Kasumi-1 (cell line): ENCODE measurements at places on chromosomes 11 and 22.

DNA sequence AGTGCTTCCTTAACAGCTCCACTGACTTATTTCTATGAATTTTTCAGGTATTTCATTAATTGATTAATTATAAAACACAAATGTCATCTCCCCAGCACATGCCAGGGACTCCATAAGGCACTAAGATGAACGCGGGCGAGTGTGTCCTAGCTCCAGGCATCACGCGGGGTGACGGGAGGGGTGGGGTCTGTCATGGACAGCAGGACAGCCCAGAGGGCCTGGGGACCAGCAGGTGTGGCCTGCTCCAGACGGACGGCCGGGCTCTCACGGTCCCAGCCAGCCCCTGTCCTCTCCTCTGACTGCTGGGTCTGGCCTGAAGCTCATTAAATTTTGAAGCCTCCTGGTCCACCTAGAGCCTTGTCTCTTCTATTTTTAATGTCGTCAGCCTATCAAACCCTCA, 531.1 kb downstream of the BRD1 start:
- DNase-seq, result no peak

DNA sequence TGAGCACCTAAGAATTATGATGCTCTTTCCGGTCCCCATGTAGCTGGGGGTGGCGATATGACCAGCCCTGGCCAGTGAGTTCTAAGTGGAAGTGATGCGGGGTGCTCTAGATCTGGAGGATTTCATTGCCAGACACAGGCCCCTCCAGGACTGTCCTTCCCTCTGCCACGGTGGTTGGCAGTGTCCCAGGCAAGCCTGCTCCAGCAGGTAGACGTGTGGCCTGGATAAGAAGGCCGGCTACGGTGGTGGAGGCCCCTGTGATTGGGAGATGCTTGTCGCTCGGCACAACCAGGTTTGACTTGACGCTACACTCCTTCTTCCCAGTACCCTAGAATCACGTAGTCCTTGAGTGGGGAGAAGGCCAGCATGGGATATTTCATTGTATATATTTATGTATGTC, 9.1 kb upstream of the ARHGAP8 start:
- no peak for DNase-seq

DNA sequence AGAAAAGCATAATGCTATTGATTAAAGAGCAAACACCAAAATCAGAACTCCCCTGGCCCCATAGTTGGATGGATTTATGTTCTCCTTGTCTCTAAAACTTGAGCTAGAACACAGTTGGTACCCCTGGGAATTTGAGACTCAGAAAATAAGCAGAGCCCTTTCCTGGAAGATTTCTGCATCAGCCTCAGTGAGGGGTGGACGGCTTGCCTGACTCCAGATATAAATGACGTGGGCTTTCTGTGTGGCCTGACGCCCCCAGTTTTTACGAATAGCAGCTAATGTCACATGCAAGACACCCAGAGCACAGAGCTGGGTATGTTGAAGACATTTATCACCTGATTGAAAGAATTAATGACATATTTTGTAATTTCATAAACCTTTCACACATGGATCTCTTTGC, 130.8 kb downstream of the TRIM29 start:
- DNase-seq, result no peak

- peak; percentile 52 for DNase-seq
These were observed 44.5 kb downstream of the RAB6A start for GRCh38 chr11:73716153-73717056.

- peak; percentile 44 for DNase-seq
These were observed 130.7 kb downstream of the MN1 start for GRCh38 chr22:27670701-27671412.
